Dermis blood vessel endothelial cell (primary cell): ENCODE measurements at places on chromosomes 7 and 10.

- DNase-seq: peak; percentile 80
These were observed 247.1 kb downstream of the COBL start for GRCh38 chr7:51069411-51070083.

DNA sequence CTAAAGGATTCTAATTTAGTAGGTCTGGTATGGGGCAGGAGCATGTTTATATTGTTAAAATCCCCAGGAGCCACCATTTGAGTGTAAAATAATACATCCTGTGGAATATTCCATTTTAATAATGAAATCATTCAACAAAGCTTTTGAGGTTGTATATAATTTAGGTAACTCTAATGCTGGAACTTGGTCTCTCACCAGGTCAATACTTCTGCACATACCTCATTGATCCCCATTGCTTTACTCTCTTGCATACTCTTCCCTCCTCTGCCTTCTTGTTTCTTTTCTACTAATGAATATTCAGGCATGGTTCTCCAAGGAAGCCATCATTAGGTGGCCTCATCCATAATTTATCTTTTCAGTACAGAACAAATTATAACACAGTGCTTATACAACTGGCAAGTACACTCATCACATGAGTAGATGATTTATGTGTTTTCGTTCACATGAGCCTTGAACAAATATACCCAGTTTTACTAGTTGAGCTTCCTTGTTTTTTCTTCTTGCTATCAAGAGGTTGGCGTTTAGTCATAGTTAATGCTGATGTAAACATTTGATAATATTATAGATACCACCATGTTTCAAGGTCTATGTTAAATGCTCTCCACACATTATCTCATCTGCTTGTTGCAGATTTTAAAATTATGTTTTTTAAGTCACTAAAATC, 7.2 kb downstream of the PALS2 start:
- DNase-seq: no peak

DNA sequence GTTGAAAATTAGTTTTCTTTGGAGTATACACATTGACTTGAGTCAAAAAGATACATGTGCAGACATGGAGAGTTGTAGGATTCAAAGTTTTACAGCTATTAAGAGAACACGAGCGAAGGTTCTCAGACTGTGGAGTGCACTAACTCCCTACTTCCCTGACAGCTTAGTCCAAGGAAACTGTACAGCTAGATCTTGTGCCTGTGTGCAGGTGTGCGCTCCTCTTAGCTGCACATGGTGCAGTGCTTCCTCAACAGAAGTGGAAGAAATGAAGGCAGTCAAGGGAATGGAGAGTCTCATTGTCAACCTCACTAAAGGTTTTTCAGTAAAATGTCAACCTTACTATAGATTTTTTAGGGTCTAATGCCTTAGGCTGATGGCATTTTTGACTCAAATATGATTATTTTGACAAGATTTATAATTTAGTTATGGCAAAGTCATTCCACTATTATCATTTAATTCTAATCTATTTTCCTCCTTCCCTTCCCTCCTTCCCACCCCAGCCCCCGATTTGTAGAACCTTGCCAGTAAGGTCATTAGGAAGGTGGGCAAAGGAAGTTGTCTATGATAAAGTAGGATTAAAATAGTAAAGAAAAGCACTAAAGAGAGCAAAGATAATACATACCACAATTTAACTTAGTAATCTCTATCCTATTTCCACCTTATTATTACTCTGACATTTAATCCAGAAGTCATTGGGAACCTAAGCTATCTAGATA, 13.6 kb downstream of the PDK4 start:
- no peak for DNase-seq

GRCh38 chr7:150942591-150943452, 35.3 kb downstream of the KCNH2 start:
- DNase-seq: no peak

GRCh38 chr7:116641551-116642153, 30.3 kb upstream of the MET start:
- DNase-seq: no peak

DNA sequence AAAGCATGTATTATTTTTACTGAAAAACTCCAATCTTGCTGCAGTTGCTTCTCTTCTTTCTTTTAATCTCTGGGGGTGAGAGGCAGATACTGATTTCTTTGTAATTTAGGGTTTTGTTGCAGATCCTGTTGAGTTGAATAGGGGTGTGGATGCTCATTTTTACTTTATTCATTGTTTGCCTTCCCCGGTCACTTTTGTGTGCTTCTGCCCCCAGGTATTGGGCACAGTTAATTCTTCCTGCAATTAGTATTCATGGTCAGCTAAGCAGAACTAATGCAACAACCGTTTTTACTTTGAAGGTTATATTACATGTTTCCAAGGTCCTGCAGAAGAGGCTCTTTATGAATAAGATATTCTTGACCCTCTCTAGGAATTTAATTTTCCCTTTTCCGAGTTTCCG, 96.4 kb downstream of the BUB3 start:
- no peak for DNase-seq
